ENCODE measurements at places on chromosomes 7 and 10.
A peak's percentile ranks its signal among the peaks of the same experiment; 100 is the strongest.

- peak; percentile 12 for DNase-seq
Observed at GRCh38 chr7:28573059-28573553, 160.8 kb downstream of the CREB5 start.

- no peak for DNase-seq
Observed at GRCh38 chr10:126081841-126082466, 185.6 kb downstream of the FANK1 start.

DNA sequence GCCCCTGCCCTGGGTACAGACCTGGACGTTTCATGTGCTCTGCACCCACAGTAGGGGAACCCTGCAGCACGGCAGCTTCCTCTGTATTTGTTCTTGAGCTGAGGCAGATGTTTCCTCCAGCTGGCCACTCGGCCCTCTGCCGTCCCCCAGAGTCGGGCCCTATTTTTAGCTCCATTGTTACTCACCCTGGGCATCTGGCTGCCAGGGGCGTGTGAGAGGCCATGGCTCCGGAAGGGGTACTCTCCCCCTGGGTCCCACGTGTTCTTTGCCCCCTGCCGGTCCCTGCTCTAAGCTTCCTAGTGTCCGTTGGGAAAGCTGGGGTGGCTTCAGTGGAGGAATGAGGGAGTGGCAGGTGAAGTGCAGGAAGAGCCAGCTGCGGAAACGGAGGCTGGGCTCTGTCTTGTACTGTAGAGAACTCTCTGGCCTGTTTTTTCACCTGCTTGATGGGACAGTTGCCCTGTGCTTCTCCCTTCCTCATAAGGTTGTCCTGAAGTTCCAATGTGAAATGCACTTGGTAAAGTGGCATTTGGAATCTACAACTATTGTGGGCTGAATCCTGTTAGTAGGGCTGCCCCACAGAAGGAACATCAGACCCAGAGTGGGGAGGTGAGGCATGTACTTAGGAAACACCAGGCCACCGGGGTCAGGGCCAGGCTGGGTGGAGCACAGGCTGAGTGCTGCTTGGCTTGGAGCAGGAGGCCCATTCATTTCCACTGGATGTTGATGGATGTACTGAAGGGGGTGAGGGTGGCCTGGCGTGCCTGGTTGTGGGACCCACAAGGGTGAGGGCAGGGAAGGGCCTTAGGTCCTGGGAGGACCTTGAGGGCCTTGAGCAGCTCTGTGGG is 30.6 kb downstream of the PALD1 start:
- DNase-seq = peak; percentile 27

GRCh38 chr10:12946372-12946771 is 55.1 kb downstream of the CCDC3 start:
- DNase-seq = no peak

GRCh38 chr10:451021-451471 is 238.4 kb downstream of the DIP2C start:
- DNase-seq = no peak

- DNase-seq = peak; percentile 8
Observed at GRCh38 chr10:45809837-45810236, 37.5 kb downstream of the AGAP4 start.

All from AG10803 (cell line).